IPS DF 6.9 (cell line): ENCODE measurements at places on chromosomes 3 and 15.

- peaks cover 4% of the 10 kb centered on the region; the same call in 1 of the 2 replicates for H3K36me3 ChIP-seq
- H3K4me1 ChIP-seq = 0 out of 2 replicates have a peak, but pooled peaks cover 1% of the 10 kb centered on the region
- H3K27ac ChIP-seq = no peak overlapping the region
Measured at GRCh38 chr3:13569201-13569600, 20.3 kb downstream of the FBLN2 start.

DNA sequence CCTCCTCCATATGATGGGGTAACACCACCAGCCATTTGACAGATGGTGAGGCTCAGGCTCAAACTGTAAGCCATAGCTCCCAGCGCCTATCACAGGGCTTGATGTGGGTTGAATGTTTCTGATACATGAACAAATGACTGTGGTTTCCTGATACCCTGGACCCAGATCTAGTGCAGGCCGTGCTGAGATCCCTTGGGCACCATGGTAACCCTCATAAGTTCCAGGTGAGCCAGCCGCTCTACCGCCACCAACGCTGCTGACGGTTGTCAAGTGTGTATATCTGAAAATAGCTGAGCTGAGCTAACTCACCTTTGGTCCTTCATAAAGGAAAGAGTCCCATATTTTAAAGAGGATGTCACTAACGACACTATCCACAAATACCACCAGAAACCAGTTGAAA, 74.5 kb downstream of the TBC1D2B start:
- no peaks in the 10 kb centered on the region; the same call in 1 of the 2 replicates for H3K4me1 ChIP-seq
- no peak overlapping the region for H3K4me3 ChIP-seq
- H3K27me3 ChIP-seq = no peaks in the 10 kb centered on the region
- H3K27ac ChIP-seq = no peak overlapping the region
- no peaks in the 10 kb centered on the region for H3K36me3 ChIP-seq

DNA sequence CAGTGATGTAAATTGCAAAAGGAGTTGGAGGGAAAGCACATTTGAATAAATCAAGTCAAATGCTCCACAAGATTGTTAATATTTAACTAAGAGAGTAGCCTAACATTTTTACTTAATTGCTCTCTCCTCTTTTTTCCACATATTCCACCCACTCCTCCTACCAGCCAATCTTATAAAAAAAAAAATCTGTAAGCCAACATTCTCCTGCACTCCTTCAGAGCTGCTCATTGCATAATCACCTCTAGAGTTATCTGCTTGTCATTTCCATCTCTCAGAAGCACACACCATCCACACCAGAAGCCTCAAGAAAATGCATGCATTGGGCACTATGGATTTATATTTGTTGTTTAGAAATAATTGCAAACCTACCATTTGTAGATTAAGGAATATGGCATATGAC, 64.1 kb downstream of the CADPS start:
- no peak overlapping the region for H3K4me3 ChIP-seq
- no peaks in the 10 kb centered on the region for H3K27me3 ChIP-seq
- H3K27ac ChIP-seq = no peak overlapping the region

DNA sequence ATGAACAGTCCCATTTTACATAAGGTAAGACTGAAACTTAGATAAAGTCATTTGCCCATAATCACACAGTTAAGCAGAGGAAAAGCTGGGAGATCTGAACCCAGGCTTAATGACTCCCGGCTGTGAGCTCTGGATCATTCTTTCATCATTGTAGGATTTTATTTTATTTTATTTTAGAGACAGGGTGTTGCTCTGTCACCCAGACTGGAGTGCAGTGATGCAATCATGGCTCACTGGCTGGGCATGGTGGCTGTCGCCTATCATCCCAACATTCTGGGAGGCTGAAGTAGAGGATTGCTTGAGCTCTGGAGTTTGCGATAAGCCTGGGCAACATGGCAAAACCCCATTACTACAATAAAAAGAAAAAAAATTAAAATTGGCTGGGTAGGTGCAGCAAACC, 31.2 kb upstream of the RAF1 start:
- no peak for DNase-seq
- H3K4me1 ChIP-seq = 0 out of 2 replicates have a peak, but pooled peaks cover 1% of the 10 kb centered on the region
- no peak overlapping the region for H3K27ac ChIP-seq
- H3K36me3 ChIP-seq = no peaks in the 10 kb centered on the region

- no peak overlapping the region for H3K27ac ChIP-seq
- no peaks in the 10 kb centered on the region for H3K4me1 ChIP-seq
- no peak overlapping the region for H3K4me3 ChIP-seq
Measured at GRCh38 chr3:185678027-185678426, 91.9 kb downstream of the SENP2 start.

DNA sequence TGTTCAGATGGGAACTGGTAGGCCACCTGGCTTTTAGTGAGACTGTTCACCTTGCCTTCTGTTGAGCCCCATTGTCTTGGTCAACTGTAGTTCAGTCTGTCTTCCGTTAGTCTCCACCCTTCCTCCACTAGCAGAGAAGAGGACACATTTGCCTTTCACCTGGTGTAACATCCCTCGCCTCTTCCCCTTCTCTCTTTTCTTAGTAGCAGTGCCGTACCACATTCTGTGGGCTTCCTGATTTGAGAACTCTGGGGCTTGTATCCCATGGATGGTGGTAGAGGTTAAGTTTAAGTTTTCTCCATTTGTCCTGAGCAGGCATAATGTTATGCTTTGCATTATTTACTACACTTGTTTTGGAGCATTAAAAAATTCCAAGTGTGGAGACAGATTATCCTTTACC, 49.3 kb downstream of the RAB7A start:
- H3K27ac ChIP-seq = no peak overlapping the region
- no peaks in the 10 kb centered on the region for H3K36me3 ChIP-seq
- H3K4me1 ChIP-seq = no peaks in the 10 kb centered on the region
- H3K27me3 ChIP-seq = no peaks in the 10 kb centered on the region
- no peak for DNase-seq

- no peak overlapping the region for H3K27ac ChIP-seq
- peaks cover 5% of the 10 kb centered on the region; the same call in 1 of the 2 replicates for H3K36me3 ChIP-seq
- no peaks in the 10 kb centered on the region for H3K27me3 ChIP-seq
- peaks cover 12% of the 10 kb centered on the region for H3K4me1 ChIP-seq
- no peak overlapping the region for H3K4me3 ChIP-seq
Measured at GRCh38 chr3:58175437-58176184, 35.2 kb downstream of the DNASE1L3 start.

DNA sequence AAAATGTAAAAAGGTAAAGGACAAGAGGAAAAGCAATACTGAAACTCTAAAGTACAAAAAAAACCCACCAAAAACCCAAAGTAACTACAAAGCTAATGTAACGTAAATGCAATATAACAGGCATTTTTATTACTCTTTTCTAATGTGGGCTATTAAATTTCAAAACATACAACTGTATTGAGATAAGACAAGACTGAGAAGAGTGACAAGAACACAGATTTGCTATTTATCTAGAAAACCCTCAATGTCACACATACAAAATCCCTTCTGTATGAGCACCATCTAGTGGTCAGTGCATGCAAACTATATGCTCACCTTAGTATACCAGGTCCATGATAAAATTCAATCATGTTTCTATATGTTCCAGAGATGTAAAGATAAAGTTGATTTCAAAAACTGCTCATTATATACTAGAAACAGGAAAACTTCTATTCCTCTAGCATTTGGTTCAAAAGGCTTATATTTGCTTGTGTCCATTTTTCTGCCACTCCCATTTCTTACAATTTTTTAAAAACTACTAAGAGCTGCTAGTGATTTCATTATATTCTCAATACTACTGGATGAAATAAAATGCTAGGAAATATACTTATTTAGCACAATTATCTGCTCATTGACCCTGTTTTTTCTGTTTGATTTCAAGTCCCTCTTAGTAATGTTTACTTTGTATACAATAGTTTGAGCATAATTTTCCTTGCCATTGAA, 111.4 kb downstream of the DLG1 start:
- H3K27me3 ChIP-seq = no peaks in the 10 kb centered on the region
- no peak overlapping the region for H3K4me3 ChIP-seq
- no peaks in the 10 kb centered on the region; the same call in 1 of the 2 replicates for H3K4me1 ChIP-seq
- no peak overlapping the region for H3K27ac ChIP-seq
- H3K36me3 ChIP-seq = no peaks in the 10 kb centered on the region
- DNase-seq = peak; percentile 16

DNA sequence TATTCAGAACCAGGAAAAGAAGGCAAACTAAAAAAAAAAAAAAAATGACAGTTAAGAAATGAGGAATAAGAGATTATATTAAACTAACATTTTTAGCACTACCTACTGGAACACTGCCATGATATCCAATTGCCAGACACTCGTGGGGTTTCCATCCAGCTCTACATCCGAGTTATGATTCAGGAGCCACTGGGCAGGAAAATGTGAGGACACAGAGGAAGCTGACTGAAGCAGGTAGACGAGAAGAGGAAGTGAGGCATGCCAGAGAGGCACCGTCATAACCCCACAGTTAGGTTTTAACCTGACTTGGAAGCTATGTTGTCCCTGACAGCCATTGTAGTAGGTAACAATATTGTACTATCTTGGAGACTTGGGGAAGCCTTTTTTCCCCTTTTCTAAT, 495.0 kb downstream of the NLGN1 start:
- H3K36me3 ChIP-seq = no peaks in the 10 kb centered on the region
- no peaks in the 10 kb centered on the region for H3K27me3 ChIP-seq
- H3K4me1 ChIP-seq = peaks cover 2% of the 10 kb centered on the region; the same call in 1 of the 2 replicates
- no peak overlapping the region for H3K27ac ChIP-seq
- DNase-seq = no peak
- H3K4me3 ChIP-seq = no peak overlapping the region

DNA sequence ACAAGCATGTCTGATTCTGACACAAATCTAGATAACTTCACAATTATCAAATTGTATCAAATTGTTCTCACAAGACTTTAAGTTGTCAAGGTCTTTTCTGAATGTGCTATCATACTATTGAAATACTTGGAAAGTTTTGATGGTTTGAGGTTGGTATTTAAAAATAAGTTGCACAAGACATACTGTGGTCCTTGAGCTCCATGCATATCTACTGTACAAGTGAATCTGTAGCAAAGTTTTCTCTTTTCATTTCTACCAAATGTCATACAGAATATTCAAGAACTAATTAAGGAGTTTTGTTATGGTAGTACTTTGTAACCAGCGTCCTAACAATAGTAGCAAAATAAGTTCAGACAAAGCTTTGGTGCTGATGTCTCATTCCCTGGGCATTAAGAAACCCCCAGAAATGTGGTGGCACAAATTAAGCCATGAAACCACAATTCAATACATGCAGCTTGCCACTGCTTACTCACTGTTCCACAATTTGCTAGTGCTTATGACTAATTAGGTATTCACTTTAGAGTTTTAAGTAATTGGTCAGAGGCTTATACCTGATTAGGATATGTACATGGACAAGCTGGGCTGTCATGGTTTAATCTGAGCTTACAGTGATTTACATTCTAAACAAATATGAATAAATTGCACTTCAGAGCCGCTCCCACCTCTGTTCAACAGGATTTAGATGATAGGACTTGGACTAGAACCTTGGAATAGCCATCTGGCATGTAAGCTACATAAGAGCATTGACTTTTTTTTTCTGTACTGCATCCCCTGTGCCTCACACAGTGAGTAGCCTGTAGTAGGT, 8.8 kb downstream of the TBC1D23 start:
- no peak for DNase-seq
- no peaks in the 10 kb centered on the region for H3K27me3 ChIP-seq
- H3K27ac ChIP-seq = no peak overlapping the region
- H3K36me3 ChIP-seq = no peaks in the 10 kb centered on the region

DNA sequence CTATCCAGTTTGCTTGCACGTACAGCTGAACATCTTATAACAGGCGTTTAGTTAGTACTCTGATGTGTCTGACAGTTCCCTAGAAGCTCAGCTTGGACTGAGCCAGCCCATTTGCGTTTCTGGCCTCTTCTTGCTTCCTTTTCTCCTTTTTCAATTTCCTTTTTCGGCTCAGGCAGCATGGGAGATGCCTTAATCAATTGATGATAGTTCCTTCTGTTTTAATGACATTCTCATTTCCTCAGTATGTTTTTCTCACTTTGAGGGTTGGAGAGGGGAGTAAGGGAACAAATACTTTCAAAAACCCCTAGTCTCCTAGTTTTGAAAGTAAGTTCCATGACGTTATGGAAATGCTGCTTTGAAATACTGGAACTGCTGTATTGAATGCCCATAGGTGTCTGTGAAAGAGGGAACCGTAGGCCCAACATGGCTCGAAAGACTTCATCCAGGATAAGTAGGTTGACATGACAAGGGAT, 18.9 kb downstream of the IL1RAP start:
- no peak overlapping the region for H3K27ac ChIP-seq
- no peak for DNase-seq
- H3K4me1 ChIP-seq = no peaks in the 10 kb centered on the region
- no peak overlapping the region for H3K4me3 ChIP-seq
